ENCODE measurements at places on chromosomes 2 and 18. TPM values are rescaled to one million over a fixed set of nuclear protein-coding genes. Genes with fewer than 3 reads are reported as not detected.
A peak's percentile ranks its signal among the peaks of the same experiment; 100 is the strongest.

The REEP1 gene
- 6.9 TPM for total RNA-seq

DNA sequence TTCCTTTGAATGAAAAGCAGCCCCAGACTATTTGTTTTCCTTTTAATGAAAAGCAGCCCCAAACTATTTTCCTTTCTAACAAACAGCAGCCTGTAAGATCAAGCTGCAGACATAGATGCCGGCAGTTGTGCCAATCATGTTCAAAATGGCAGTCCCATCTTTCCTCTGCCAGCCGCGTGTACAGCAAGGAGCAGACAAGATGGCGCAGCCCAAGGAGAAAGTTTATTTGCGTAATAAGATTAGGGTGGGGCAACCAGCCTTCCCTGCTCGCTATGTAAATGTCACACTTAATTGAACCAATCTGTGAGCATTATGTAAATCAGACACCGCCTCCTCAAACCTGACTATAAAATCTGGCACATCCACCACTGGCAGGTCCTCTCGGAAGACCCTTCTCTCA lies 226.0 kb downstream of the TGIF1 start:
- peaks cover 5% of the 10 kb centered on the region for H3K4me1 ChIP-seq
- DNase-seq = no peak
- no peaks in the 10 kb centered on the region for H3K27me3 ChIP-seq
- no peaks in the 10 kb centered on the region for H3K36me3 ChIP-seq

GRCh38 chr2:68388358-68388757 lies 23.3 kb downstream of the PLEK start:
- H3K36me3 ChIP-seq = peaks cover 5% of the 10 kb centered on the region
- no peak overlapping the region for H3K4me3 ChIP-seq
- H3K27me3 ChIP-seq = no peaks in the 10 kb centered on the region
- DNase-seq = no peak
- peaks cover 14% of the 10 kb centered on the region for H3K4me1 ChIP-seq

The GKN2 gene
- total RNA-seq = 53.3 TPM

The GPR45 gene
- total RNA-seq = not detected

The AGXT gene
- not detected for total RNA-seq

The SERPINE2 gene
- 5.6 TPM for total RNA-seq

DNA sequence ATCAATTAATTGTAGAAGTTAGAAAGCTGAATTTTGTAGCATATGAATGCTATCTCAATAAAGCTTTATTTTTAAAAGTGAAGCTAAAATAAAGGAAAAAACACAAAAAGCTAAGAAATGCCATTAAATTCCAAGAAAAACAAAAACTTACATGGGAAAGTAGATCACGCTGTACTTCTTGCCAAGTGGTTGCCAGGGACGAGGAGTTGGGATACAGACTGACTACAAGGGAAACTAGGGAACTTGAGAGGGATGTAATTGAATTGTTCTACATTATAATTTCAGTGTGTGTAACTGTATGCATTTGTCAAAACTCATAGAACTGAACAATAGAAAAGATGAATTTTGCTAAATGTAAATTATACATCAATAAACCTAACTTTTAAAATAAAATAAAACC lies 108.1 kb downstream of the DYM start:
- no peaks in the 10 kb centered on the region for H3K36me3 ChIP-seq
- no peaks in the 10 kb centered on the region for H3K4me1 ChIP-seq
- H3K27ac ChIP-seq = no peak overlapping the region
- H3K27me3 ChIP-seq = no peaks in the 10 kb centered on the region

The UGT1A4 gene
- total RNA-seq = not detected

GRCh38 chr2:121998751-121999150 lies 243.3 kb downstream of the TSN start:
- no peak for DNase-seq
- H3K27ac ChIP-seq = no peak overlapping the region
- no peak overlapping the region for H3K4me3 ChIP-seq
- no peaks in the 10 kb centered on the region for H3K27me3 ChIP-seq
- peaks cover 18% of the 10 kb centered on the region for H3K4me1 ChIP-seq

DNA sequence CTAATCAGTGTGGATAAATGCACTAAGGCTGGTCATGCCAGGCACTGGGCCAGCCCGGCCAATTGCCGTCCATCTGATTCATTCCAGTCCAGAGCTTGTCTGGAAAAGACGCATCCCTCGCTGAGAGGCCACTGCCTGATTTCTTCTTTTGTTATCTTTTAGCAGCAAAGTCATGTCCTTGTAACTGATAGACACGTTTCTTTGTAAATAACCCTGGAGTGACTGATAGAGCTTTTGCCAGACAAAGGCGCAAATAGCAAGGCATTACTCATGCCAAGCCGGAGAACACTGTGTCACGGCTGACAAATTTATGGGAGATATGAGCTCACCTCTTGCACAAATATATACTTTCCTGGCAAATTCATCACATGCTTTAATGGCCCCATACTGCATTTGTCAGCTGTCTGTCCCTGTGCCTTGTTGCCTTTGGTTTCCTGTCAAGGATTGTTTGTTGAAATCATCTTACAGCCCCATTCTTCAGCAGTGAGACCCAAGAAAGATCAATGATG lies 164.4 kb downstream of the ETAA1 start:
- no peak overlapping the region for H3K27ac ChIP-seq
- no peaks in the 10 kb centered on the region for H3K4me1 ChIP-seq
- no peak for DNase-seq
- H3K36me3 ChIP-seq = no peaks in the 10 kb centered on the region
- no peaks in the 10 kb centered on the region for H3K27me3 ChIP-seq

The CERS6 gene
- total RNA-seq = 21.8 TPM

DNA sequence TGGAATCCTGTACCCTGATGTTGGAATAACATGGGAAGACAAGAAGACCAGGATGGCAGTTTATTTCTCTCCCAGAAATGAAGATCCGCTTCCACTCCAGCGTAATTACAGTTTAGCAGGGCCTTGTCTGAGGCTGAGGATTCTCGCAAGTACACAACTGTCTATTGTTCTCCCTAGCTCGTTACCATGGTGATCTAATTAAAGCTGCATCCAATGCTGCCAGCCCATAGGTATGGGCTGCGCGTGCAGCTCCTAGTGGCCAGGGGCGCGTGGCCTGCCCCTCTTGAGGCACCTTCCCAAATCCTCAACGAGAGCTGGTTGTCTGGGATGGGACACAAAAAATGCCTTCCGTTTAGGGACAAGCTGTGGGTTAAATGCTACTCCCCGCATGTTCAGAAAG lies 344.9 kb downstream of the CYRIA start:
- no peak overlapping the region for H3K27ac ChIP-seq
- no peak for DNase-seq
- H3K36me3 ChIP-seq = no peaks in the 10 kb centered on the region
- H3K4me1 ChIP-seq = peaks cover 10% of the 10 kb centered on the region
- H3K27me3 ChIP-seq = no peaks in the 10 kb centered on the region
- H3K4me3 ChIP-seq = no peak overlapping the region

DNA sequence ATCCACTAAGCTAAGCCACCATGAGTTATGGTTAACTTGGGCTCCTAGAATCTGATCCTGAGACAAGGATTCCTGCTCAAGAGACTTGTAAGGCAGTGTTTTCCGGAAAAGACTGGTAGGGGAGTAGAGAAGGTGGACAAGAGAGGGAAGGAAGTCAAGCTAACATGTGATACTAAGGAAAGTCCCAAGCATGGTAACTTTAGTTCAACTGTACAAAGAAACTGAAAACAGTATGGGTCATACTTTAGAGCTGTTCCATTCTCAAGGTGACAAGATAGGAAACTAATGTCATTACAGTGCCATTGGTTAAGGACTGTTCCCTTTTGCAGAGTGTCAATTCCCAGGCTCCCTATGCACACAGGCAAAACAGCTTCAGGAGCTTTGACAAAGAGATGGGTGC lies 5.8 kb downstream of the MYO5B start:
- peaks cover under 1% of the 10 kb centered on the region for H3K4me1 ChIP-seq
- H3K36me3 ChIP-seq = no peaks in the 10 kb centered on the region
- no peak overlapping the region for H3K4me3 ChIP-seq
- H3K27me3 ChIP-seq = peaks cover 24% of the 10 kb centered on the region

GRCh38 chr2:224870341-224870740 lies 154.2 kb upstream of the CCDC195 start:
- H3K27ac ChIP-seq = no peak overlapping the region
- no peak overlapping the region for H3K4me3 ChIP-seq
- H3K4me1 ChIP-seq = no peaks in the 10 kb centered on the region
- no peaks in the 10 kb centered on the region for H3K27me3 ChIP-seq
- peaks cover 6% of the 10 kb centered on the region for H3K36me3 ChIP-seq
- DNase-seq = no peak

DNA sequence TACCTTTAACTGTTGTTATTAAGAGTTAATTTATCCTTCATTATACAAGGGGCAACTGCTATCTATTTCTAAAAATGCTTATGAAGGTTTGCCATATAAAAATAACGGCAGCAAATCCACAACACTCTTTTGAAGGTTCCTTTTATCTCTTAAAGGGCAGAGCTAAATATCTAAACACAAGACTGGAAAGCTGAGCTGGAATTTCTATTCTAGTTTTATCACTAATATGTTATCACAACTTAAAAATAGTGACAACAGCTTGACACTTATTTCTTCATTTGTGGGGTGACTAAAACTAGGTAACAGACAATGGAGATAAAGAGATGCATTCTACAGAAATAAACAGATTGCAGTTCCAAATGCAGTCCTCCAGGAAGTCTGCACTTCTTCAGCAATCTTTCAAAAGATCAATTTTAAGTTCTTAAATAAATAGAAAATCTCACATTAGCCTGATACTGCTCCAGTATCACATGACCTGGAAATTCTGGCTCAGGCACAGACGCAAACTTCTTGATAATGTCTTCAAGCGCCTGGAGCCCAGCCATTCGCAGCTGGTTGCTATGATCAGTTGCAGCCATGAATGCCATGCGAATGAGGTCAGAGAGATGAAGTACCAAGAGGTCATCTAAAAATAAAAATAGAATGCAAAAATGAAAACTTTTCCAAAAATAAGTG lies 54.0 kb upstream of the STRN start:
- peaks cover 81% of the 10 kb centered on the region for H3K36me3 ChIP-seq
- H3K4me3 ChIP-seq = no peak overlapping the region
- peaks cover 7% of the 10 kb centered on the region for H3K4me1 ChIP-seq
- DNase-seq = peak; percentile 67
- no peak overlapping the region for H3K27ac ChIP-seq
- no peaks in the 10 kb centered on the region for H3K27me3 ChIP-seq

DNA sequence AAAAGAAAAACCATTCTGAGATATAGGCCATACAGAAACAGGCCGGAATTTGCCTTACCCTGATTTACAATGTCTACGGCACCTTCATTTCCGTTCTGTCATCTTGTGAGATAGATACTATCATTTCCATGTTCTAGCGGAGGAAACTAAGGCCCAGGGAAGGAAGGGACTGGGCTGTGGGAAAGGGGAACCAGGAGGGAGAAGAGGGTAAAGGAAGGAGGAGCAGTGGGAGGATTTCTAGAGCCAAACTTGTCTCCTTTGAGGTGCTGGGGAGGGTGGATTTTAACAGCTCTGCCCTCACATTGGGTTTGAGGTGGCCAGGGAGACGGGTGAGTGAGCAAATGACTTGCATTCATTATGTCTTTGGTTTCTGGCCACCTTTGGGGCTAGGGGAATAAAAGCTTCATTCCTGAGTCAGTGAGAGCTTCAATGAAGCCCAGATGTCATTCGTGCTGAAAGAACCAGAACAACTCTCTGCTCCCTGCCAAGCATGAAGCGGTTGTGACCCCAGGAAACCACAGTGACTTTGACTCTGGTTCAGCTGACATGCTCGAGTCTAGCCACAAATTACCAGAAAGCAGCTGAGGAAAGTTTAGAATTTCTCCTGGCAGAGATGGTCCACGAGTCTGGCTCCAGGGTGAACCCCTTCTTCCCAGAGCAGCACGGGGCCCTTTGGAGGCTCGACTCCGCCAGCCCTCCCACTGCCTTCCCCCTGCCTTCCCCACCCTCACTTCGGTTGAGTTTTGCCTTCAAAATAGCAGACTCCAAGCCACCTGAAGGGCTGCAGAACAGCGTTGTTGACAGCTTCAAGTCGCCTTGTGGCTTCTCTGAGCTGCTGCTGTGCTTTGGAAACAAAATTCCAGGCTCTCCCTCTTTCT lies 3.8 kb downstream of the ACTG2 start:
- no peak for DNase-seq
- H3K27me3 ChIP-seq = no peaks in the 10 kb centered on the region
- no peaks in the 10 kb centered on the region for H3K36me3 ChIP-seq
- H3K4me3 ChIP-seq = no peak overlapping the region
- H3K4me1 ChIP-seq = peaks cover 7% of the 10 kb centered on the region
- H3K27ac ChIP-seq = peak overlapping the region; percentile 11

The KLHL41 gene
- total RNA-seq = 0.68 TPM

- no peak overlapping the region for H3K27ac ChIP-seq
- no peak for DNase-seq
- no peaks in the 10 kb centered on the region for H3K27me3 ChIP-seq
- no peaks in the 10 kb centered on the region for H3K36me3 ChIP-seq
- H3K4me1 ChIP-seq = no peaks in the 10 kb centered on the region
Observed at GRCh38 chr18:54117853-54118773, 106.4 kb downstream of the MBD2 start.

The GALNT5 gene
- total RNA-seq = 33.9 TPM

The PROKR1 gene
- not detected for total RNA-seq

DNA sequence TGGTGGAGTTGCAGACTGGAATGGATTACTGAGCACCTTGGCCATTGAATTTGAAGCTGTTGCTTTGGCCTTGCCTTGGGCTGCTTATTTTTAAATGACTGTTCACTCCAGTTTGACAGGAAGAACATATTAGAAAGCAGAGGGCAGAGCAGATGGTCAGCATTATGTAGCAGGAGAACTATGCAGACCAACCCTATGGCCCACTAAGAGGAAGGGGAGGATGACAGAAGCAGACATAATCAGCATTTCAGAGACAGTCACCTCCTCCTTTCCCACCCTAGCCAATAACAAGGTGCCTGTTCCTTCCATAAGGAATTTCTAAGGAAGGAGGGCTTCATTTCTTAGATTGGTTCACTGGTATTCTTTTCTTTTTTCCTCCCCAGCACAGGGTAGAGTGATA lies 2.4 kb downstream of the CHRNA1 start:
- no peak overlapping the region for H3K4me3 ChIP-seq
- no peaks in the 10 kb centered on the region for H3K4me1 ChIP-seq
- H3K36me3 ChIP-seq = no peaks in the 10 kb centered on the region
- DNase-seq = no peak

GRCh38 chr2:74385396-74385795 lies 5.3 kb upstream of the DCTN1 start:
- peaks cover 74% of the 10 kb centered on the region for H3K4me1 ChIP-seq
- H3K4me3 ChIP-seq = no peak overlapping the region
- H3K27me3 ChIP-seq = no peaks in the 10 kb centered on the region
- DNase-seq = no peak

DNA sequence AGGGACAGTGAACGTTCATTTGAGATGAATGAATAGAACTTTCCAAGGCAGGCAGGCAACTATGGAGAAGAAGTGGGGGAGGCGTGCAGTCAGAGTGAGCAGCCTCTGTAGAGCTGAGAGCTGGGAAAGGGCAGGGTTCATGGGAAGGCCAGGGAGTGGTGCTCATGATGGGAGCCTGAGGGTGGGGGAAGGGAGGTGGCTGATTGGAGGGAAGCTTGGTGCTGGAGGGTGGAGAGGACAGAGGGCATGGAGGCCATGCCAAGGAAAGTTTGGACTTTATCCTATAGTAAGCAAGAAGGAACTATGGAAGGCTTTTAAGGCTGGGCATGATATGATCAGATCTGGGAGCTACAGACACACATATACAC lies 47.6 kb upstream of the LGALSL start:
- DNase-seq = no peak
- no peak overlapping the region for H3K4me3 ChIP-seq
- peak overlapping the region; percentile 85 for H3K27ac ChIP-seq
- H3K27me3 ChIP-seq = no peaks in the 10 kb centered on the region
